Activated CD4-positive, alpha-beta memory T cell treated with anti-CD3 and anti-CD28 coated beads for 36 hours (primary cell): ENCODE measurements at places on chromosomes 5 and 9.

- DNase-seq, result no peak
These were observed 26.7 kb upstream of the AOPEP start for GRCh38 chr9:94699715-94700373.

DNA sequence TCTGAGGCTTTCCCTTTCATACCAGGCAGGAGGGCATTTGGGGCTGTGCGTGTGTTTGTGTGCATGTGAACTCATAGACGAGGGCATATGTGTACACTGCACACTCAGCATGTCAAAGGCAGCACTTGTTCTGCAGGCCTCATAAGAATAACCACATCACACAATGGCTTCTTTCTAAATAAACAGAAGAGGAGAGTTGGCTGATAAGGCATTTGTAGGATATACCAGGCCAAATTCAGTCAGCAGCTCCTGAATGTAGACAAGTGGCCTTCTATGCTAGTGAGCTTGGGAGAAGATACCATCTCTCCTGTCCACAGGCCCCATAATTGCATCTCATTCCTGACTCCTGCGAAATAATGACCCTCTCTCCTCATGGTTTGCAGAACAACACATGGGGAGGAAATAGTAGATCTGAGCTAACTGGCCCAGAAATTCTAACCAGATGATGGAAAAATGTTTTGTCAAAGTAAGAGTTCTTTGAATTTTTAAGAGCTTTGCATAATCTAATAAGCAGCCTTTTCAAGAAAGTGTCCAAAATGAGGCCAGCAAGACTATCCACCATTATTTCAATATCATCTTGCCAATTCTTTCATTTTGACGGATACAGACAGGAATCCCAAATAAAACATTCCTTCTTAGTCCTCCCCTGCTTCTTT, 60.5 kb upstream of the GAS1 start:
- DNase-seq, result no peak

DNA sequence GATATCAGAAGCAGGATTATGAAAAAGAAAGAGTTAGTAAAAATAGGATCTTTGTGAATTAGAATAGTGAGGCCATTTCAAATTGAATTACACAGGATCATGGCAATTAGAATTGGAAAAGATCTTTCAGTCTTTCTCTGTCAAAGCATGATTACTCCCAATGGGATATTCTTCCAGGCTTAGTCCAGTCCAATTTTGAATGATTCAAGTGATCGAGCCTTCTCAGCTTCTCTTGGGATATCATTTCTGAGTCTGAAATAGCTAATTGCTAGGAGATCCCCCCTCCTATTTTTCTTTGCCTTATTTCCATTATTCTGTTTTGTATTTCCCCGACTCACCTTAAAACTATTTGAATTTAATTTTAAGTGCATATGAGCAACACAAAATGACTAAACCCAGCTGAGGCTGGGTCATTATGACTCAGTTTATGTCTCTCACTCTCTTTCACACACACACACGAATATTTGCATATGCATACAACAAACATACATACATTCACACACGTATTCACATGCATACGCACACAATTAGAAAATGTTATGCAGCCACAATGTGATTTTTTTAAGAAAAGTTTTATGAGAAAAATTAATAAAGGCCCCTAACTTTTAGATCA, 34.8 kb upstream of the EFNA5 start:
- DNase-seq, result no peak

GRCh38 chr5:71905834-71906711, 187.0 kb downstream of the CARTPT start:
- no peak for DNase-seq

GRCh38 chr5:25006734-25007133, 362.0 kb upstream of the CDH10 start:
- DNase-seq, result no peak

DNA sequence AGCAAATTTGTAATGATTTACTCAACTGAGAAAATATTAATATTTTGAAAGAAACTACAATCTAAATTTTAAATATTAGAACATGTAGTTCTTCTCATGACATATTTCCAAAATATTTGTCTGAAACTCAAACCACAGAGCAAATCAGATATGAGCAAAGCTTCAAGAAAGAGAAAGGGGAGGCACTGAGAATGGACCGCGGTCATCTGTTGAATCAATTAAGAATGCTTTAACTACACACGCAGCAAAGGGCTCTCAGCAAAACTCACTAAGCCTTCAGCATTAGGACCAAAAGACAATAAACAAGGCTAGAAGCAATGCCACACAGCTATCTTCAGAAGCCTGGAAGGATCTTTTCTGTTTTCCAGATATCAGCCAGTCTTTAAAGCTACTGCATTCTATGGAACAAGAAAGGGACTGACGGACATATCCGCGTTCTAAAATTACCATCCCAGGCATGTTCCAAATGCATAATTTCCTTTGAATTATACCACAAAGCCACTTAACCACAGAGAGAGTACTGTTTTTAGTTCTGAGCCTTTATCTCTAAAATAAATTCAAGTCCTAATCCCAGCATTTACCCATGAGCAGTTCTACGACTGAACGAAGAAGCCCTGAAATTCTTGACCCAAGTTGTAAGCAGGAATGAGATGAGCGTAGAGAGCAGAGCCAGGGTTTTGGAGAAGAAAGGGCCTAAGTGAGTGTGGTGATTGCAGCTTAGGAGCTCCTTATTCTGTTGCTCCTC, 513.5 kb downstream of the AGTPBP1 start:
- no peak for DNase-seq

DNA sequence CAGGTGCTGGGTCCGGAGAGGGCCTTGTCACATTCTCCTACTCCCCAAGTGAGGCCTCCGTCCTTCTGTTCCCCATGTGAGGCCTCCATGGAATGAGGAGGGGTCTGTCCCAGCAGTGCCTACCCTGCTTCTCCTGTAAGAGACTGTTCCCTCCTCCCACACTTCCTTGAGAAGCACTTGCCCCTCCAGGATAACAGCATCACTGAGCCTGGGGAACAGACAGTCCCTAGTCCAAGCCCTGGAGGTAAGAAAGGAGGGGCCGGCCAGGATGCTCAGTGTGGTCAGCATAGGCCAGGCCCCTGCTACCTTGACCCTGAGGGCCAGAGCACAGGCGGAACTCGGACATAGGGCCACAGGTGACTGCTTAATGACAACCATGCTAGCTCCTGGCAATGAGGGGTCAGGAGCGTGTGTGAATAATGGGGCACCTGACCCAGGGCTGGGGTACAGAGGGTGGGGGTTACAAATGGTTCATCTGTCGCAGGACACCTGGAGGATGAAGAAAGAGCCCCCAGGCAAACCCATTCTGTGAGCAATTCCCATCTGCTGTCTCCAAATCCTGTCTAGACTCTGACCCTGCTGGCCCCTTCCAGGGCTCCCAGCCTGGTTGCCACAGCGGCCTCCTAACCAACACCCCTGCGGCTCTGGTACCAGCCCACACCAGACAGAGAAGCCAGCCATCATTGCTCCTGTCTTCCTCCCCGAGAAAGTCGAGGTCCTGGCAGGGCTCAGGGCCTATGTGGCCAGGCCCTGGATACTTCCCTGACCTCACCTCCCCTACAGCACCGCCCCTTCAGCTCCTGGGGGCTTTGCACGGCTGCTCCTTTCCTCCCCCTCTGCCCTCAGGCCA, 20.3 kb downstream of the RALGDS start:
- DNase-seq, result no peak

DNA sequence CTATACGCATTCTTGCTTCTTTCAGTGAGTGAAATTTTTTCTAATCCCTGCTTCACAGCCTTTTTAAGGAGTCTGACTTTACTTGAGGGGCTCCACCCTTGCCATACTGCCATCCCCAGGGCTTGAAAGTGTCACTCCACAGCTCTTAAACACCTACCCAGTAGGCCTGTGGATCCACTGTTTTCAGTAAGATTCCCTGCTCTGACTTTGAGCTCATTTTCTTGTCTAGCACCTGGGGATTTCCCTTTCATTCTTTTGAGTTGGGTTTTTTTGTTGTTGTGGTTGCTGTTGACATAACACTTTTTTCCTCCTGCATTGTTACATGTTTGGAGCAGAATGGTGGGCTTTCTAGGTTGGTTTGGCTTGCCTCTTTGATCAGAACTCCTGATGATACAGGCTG, 23.6 kb downstream of the SREK1IP1 start:
- no peak for DNase-seq
